ENCODE measurements at places on chromosomes 7 and 10. TPM values are rescaled to one million over a fixed set of nuclear protein-coding genes. Genes with fewer than 3 reads are reported as not detected.

DNA sequence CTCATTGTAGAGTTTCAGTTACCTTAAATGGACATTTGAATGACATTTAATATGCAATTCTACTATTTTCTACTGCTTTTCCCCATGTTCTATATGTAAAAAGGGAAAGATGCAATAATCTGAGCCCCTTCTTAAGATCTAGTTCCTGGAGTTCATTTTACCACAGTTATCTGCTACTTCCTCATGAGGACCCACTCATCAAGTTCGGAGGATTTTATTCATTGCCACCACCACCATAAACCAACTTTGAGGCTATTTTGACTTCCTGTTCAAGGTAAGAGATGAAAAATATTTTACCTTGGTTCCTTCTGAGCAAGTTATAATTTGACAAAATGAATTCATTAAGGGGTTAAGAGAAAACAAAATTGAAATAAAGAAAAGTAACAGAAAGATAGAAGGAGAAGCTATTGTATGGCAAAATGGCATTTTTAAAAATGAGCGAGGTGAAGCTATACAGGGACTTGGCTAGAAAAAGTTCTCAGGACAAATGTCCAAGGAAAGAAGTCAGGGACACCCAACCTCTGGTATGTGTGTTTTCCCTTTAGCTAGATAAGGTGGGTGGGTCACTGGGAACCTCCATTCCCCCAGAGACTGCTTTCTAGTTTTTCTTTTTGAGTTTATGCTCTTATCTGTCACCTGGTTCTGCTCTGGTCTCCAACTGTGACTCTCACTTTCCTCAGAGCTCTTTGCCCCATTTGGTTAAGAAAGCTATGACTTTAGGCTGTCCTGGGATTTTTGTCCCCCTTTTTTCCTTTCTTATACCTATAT, 14.9 kb upstream of the FAM3C start:
- DNase-seq = no peak
- H3K36me3 ChIP-seq = no peaks in the 10 kb centered on the region
- no peak overlapping the region for H3K27ac ChIP-seq
- no peak overlapping the region for H3K4me3 ChIP-seq
- H3K4me1 ChIP-seq = no peaks in the 10 kb centered on the region

DNA sequence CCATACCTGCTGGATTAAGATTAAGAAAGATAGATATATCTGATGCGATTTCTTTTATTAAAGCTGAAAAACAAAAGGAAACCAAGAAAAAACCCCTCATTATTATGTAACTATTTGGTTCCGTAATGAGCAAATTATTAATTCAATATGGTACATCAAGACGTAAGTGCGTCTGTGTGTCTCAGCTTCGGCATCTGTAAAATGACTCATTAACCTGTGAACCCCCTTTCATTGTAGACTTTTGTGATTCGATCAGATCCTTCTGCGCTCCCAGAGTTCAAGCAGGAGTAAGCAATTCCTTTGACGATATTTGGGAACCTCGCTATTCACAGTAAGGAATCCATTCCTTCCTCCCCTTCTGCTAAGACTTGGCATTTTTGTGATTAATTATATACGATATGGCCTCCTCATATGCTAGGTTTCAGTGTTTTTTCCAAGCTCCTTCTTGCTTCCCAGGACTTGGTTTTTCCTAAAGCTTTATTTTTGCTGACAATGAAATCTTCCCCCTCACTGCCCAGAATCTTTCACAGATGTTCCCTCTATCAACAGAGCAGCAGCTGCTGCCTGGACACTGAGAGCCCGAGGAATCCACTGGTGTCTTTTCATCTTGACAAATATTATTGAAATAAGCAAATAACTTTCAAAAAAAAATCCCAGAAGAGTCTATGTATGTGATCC, 171.7 kb upstream of the CELF2 start:
- H3K27ac ChIP-seq = no peak overlapping the region
- H3K4me3 ChIP-seq = no peak overlapping the region
- no peaks in the 10 kb centered on the region for H3K36me3 ChIP-seq
- no peaks in the 10 kb centered on the region for H3K27me3 ChIP-seq
- H3K4me1 ChIP-seq = no peaks in the 10 kb centered on the region

- no peak overlapping the region for H3K27ac ChIP-seq
- no peak for DNase-seq
- no peaks in the 10 kb centered on the region for H3K36me3 ChIP-seq
- H3K4me3 ChIP-seq = no peak overlapping the region
- H3K27me3 ChIP-seq = no peaks in the 10 kb centered on the region
Observed at GRCh38 chr10:5892007-5892406, 2.0 kb downstream of the FBH1 start.

DNA sequence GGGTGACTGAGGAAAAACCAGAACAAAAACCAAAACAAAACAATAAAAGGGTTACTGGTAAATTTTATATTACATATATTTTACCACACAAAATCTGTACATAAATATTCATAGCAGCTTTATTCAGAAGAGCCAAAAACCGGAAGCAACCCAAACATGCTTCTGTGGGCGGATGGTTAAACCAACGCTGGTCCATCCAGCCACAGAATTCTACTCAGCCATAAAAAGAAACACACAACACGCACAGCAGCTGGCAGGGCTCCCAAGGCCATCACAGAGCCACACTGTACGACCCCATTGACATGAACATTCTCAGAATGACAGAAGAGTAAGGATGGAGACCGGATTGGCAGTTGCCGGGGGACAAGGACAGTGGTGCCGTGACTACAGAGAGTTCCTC, 83.6 kb downstream of the PROSER2 start:
- H3K27ac ChIP-seq = no peak overlapping the region
- H3K27me3 ChIP-seq = no peaks in the 10 kb centered on the region
- no peak for DNase-seq
- no peaks in the 10 kb centered on the region for H3K4me1 ChIP-seq
- H3K36me3 ChIP-seq = no peaks in the 10 kb centered on the region

- H3K27ac ChIP-seq = no peak overlapping the region
- DNase-seq = no peak
- no peaks in the 10 kb centered on the region for H3K27me3 ChIP-seq
- H3K4me3 ChIP-seq = no peak overlapping the region
- peaks cover 6% of the 10 kb centered on the region for H3K36me3 ChIP-seq
Observed at GRCh38 chr7:50614721-50615518, 49.7 kb upstream of the DDC start.

GRCh38 chr10:34171957-34172527, 643.1 kb downstream of the PARD3 start:
- no peak overlapping the region for H3K27ac ChIP-seq
- no peak for DNase-seq
- H3K27me3 ChIP-seq = no peaks in the 10 kb centered on the region
- no peak overlapping the region for H3K4me3 ChIP-seq
- H3K36me3 ChIP-seq = no peaks in the 10 kb centered on the region
- H3K4me1 ChIP-seq = no peaks in the 10 kb centered on the region

GRCh38 chr10:129740532-129741279, 223.4 kb downstream of the EBF3 start:
- no peak overlapping the region for H3K4me3 ChIP-seq
- no peak for DNase-seq
- no peaks in the 10 kb centered on the region for H3K4me1 ChIP-seq
- H3K27ac ChIP-seq = no peak overlapping the region
- H3K27me3 ChIP-seq = no peaks in the 10 kb centered on the region

DNA sequence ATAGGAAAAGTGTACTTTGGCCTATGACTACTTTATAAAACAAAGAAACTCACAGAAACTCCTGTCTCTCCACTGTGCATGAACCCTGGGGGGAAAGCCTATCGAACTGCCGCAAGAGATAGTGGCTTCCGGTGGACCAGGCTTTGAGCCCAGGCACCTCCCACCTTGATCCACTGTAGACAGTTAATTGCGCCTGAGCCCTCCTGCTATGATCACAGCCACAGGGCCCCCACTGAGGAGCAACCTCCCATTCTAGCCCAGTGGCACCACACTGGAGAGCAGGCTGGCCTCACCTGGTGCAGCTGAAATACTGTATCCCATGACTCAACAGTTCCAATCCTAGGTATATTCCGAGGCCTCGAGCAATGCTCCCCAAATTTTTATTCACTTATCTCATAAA, 98.8 kb downstream of the COBL start:
- H3K36me3 ChIP-seq = no peaks in the 10 kb centered on the region
- no peak overlapping the region for H3K4me3 ChIP-seq
- H3K27me3 ChIP-seq = no peaks in the 10 kb centered on the region

DNA sequence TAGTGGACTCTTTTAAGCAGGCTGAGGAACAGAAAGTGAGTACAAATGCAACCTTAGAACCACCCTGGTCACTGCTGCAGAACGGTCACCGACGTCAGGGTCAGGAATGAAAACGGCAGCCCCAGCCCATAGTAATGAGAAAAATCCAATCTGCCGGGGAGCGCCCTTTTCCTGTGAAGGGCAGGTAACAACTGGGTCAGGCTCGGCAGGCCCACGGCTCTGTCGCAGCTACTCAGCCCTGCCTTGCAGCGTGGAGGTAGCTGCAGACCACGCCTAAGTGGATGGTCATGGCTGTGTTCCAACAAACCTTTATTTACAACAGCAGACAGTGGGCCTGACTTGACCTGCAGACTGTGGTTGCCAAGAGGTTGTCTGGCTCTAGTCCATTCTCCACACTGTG, 563.2 kb downstream of the DNAJB6 start:
- no peaks in the 10 kb centered on the region for H3K4me1 ChIP-seq
- no peaks in the 10 kb centered on the region for H3K27me3 ChIP-seq
- no peaks in the 10 kb centered on the region for H3K36me3 ChIP-seq
- no peak for DNase-seq
- no peak overlapping the region for H3K4me3 ChIP-seq
- no peak overlapping the region for H3K27ac ChIP-seq

DNA sequence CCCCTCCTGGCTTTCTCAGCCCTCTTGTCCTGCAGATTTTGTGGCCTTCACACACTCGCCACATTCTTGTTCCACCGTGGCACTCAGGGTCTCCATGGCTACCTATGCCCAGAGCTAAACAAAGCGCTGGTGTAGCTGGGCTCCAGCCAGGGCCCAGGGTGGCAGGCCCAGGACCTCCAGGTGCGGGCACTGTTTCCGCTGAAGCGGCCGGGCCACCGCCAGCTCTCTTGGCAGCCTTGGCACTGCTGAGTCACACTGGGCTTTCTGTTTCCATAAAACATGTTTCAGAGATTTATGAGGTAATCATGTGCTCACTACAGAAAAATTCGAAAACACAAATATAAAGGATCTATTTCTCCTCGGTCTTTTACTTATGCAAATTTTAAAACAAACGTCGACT, 51.3 kb downstream of the AOC1 start:
- H3K36me3 ChIP-seq = no peaks in the 10 kb centered on the region
- DNase-seq = no peak
- no peak overlapping the region for H3K4me3 ChIP-seq
- no peak overlapping the region for H3K27ac ChIP-seq
- no peaks in the 10 kb centered on the region for H3K27me3 ChIP-seq
- H3K4me1 ChIP-seq = peaks cover under 1% of the 10 kb centered on the region

GRCh38 chr10:132146271-132146671, 40.5 kb upstream of the DPYSL4 start:
- H3K4me3 ChIP-seq = no peak overlapping the region
- no peaks in the 10 kb centered on the region for H3K36me3 ChIP-seq
- no peak for DNase-seq
- no peak overlapping the region for H3K27ac ChIP-seq
- no peaks in the 10 kb centered on the region for H3K27me3 ChIP-seq

Gene TUBB8
- not detected for total RNA-seq

Gene CNTNAP2
- 0.34 TPM for total RNA-seq

Gene EBLN1
- not detected for total RNA-seq

Gene GOLGA7B
- total RNA-seq = 5.8 TPM

Gene PLXDC2
- total RNA-seq = 42.4 TPM

Gene COBL
- total RNA-seq = not detected

Gene CRPPA
- 2.5 TPM for total RNA-seq

Gene LRRC18
- total RNA-seq = not detected
